ENCODE measurements at places on chromosomes 11 and 22.

GRCh38 chr11:27290261-27291050 lies 72.6 kb downstream of the CCDC34 start:
- no peak for DNase-seq

DNA sequence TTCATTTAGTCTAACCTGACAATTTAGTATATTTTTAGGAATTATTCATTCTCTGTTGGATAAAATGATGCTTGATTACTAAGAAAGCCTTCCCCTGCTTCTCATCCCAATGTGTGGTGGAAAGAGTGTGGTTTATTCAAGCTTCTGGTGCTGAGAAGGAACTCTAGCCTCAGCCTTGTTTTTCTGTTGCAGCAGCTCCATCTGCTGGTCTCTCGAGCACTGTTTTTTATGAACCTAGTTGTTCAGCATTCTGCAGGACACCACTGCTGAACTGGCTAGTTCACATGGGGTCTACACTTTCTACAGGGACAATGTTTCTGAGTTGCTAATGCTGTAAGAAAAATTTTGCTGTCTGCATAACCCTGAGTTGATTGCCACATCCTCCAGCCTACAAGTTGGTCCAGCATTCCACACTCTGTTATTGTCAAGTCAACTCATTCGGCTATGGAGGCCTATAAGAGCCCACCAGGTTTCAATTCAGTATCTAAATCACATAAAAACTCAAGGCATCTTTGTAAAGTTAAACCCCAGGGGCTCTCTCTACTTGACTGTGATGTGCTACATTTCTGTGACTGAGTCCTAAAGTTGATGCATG lies 14.3 kb downstream of the OR2AG2 start:
- DNase-seq, result peak; percentile 63

GRCh38 chr11:13259374-13259773 lies 18.2 kb upstream of the BMAL1 start:
- no peak for DNase-seq

GRCh38 chr22:29002603-29003002 lies 59.0 kb downstream of the C22orf31 start:
- no peak for DNase-seq

DNA sequence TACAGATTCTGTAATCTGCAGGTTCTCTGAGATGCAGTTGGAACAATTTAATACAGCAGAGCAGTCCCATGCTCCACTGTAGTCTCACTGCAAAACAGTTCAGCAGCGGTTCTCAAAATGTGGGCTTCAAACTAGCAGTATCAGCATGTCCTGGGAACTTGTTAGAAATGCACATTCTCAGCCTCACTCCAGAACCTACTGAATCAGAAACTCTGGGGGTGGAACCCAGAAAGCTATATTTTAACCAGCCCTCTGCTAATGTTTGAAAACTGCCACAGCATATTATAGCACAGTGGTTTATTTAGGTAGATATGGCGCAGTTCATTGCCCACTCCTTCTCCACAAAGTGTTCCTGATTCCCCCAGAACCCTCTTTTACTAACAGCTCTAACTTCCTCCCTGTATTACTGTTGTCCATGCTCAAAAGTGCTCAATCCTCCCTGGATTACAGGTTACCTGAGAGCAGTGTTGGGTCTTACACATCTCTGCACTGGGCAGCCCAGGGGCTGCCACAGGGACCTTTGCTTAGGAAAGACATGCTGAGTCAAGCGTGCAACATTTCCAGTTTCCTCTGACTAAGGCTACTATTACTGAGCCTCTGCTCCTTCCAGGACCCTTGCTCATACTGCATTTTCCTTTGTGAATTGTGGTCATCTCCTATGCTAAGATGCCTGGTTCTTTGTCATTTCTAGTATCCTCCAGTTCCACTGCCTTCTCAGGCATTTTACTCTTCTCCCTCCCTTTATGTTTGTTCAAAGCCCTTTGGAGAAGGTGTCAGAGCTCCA lies 7.7 kb upstream of the DGAT2 start:
- no peak for DNase-seq

- no peak for DNase-seq
Observed at GRCh38 chr11:128714123-128714522, 20.3 kb downstream of the FLI1 start.

DNA sequence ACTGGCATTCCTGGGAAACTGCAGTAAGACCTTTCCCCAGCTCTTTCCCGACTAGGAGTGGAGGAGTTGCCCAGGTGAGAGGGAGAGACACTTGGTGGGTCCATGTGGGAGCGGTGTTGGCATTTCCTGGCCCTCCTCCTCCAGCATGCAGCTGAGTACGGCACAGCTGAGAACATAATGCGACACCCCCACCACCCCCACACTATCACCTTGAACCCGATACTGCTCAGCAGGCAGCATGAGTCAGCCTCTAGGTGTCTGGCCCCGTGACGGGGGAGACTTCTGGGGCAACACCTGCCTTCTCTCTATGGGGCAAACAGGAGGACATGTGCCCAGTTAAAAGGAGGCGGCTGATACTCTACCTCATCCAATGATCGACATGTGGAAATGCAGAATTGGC lies 64.4 kb downstream of the PKNOX2 start:
- no peak for DNase-seq

DNA sequence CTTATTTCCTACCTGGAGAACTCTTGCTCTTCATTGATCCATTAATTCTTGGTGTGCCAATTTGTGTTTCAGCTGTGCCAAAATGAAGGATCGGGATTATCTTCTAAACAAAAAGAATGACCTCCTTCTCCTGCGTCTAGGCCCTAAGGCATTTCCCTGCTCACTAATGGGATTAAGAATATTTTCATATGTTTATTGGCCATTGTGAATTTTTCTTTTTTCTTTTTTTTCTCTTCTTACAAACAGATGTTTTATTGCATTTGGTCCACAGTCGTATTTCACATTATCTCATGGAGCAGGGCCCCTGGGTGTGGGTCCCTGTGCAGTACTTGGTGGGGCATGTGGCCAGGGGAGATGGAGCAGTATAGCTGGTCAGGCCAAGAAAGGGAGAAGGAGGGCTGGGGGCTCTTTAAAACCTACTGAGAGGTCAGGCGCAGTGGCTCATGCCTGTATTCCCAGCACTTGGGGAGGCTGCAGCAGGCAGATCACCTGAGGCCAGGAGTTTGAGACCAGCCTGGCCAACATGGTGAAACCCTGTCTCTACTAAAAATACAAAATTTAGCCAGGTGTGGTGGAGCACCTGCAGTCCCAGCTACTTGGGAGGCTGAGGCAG lies 35.3 kb upstream of the HORMAD2 start:
- no peak for DNase-seq

- DNase-seq, result no peak
Observed at GRCh38 chr11:57315491-57315890, 9.3 kb downstream of the TNKS1BP1 start.

GRCh38 chr11:45021692-45022141 lies 71.0 kb upstream of the TP53I11 start:
- no peak for DNase-seq

DNA sequence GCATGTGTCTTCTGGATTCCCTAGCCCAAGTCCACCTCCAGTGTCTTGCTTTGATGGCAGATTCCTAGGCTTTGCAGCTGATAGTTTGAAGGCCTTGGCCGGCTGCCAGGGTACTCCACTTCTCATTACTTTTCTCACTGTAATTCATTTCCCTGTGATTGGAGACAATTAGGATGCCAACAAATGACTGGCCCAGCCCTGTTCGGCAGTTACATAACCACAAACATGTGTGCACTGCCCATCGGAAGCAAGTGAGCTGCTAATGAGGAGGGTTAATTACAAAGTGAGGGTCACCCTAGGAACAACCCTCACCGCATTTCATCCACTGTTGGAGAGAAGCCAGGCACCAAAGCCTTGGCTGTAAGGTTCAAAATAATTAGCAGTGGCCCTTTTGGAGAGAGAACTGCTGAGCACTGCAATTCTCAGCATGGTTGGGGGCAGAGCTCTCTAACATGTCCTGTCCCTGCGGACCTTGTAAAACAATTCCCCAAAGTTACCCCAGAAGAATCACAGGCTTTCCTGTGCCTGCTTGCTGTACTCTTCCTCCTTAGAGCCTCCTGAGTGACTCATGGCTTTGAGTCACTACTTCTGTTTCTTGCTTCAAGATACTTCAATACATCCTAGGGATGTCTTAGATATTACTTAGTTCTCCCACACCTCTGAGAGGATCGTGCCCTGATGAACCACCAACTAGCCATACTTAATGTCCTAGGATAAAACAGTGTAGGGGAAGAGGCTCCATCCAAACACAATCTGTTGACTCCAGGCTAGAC lies 109.7 kb upstream of the GALNT18 start:
- no peak for DNase-seq

DNA sequence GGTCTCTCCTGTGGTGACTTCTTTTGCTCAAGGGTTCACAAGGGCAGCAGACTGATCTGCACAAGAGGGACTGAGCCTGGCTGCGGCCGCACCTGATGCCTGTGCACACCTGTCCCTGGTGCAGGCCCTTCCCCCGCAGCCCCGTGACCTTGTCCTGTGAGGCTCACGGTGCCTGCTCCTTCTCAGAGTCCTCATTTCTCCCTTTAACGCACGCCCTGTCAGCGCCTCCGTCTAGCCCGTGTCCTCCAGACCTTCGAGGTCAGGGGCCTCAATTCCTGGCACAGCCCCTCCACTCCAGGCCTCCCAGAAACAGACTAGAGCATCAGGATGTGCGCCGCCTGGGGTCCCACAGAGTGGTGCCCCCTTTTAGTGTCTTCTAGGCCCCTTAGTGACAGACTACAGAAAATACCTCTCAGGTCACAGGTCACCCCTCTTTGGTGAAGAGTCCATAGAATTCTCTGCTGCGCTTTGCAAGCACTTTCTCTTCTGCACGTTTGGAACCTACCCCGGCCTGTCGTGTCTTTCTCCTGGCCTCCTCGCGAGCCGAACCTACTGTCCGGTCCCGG lies 1.0 kb upstream of the DRD4 start:
- DNase-seq, result no peak

- DNase-seq, result no peak
Observed at GRCh38 chr11:3020011-3020410, 27.9 kb upstream of the NAP1L4 start.

DNA sequence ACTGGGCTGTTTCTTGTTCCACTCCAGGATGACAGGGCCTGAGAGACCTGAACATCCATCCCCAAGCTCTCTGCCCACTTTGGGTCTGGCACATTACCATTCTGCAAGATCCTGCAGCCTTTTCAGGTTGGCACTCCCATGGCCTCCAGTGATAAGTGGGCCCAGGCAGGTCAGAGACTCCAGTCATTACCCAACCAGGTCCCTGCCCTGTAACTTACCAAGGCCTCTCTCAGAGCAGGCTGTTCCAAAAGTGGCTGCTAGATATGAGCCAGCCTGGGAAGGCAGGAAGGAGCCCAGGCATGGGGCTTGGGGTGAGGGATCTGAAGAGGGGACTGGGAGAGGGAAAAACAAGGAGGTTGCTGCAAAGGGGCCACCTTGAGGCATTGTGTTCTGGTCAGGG lies 35.9 kb downstream of the KCNQ1OT1 start:
- DNase-seq, result no peak

GRCh38 chr22:48301421-48301820 lies 1526.3 kb downstream of the BRD1 start:
- no peak for DNase-seq

- no peak for DNase-seq
Observed at GRCh38 chr11:118679483-118679882, at the start of gene TREH. Gene TREH (minus strand): TSS chr11:118679650. CDS start chr11:118679627, 23 bp downstream.

- no peak for DNase-seq
Observed at GRCh38 chr11:3153291-3153861, 11.7 kb downstream of the OSBPL5 start.

DNA sequence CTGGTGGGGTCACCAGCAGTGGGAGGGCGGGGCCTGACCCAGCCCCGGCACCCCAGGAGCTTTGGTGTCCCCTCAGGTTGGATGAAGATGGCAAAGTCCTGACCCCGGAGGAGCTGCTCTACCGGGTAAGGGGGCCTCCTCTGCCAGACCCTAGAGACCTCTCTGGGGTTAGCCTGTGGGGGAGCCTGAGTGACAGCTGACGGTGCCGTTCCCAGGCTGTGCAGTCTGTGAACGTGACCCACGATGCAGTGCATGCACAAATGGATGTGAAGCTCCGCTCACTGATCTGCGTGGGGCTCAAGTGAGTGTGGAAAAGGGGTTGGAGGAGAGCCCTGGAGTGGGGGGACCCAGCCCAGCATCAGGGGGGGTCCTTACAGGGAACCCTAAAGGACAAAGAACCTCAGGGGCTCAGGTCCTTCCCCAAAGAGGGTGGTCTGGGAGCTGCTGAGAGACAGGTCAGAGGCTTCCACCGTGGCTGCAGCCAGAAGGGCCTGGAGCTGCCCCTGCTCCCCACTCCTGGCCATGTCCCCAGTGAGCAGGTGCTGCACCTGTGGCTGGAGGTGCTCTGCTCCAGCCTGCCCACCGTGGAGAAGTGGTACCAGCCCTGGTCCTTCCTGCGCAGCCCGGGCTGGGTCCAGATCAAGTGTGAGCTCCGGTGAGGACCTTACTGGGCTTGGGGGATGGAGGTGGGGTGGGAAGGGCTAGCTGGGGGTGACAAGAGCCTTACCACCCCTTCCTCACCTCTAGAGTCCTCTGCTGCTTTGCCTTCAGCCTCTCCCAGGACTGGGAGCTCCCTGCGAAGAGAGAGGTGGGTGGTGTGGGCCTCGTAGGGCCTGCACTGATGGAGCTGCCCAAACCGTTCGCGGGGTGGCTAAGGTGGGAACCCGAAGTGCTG lies 38.6 kb downstream of the SGSM3 start:
- DNase-seq, result no peak

- no peak for DNase-seq
Observed at GRCh38 chr11:105144887-105145286, 5.3 kb upstream of the CARD18 start.

DNA sequence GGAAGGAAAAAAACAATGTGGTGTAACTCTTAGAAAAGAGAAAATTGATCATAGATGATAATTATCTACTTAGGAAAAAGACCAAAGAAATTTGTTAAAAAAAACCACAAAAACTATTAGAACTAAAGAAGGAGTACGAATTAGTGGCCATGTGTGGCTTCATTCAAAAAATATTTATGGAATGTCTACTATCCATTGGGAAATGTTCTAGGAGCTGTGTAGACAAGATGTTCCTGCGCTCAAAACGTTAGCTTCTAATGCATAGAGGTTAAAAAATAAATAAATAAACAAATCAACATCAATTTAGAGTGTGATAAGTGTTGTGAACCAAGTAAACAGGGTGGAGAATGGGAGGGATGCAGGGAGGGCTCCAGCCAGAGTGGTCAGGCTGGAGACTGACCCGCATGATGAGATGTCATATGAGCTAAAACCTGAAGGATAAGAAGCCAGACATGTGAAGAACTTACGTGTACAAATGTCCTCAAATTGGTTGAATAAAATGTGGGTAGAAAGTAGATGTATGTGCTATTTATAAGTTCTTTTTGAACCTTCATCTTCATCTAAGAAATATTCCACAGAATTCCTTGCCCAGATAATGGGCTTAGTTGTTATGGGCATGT lies 4.3 kb upstream of the EXPH5 start:
- DNase-seq, result no peak

- DNase-seq, result no peak
Observed at GRCh38 chr11:85423316-85423715, 203.8 kb downstream of the DLG2 start.

- peak; percentile 25 for DNase-seq
Observed at GRCh38 chr11:19723572-19724342, 11.1 kb downstream of the NAV2 start.

DNA sequence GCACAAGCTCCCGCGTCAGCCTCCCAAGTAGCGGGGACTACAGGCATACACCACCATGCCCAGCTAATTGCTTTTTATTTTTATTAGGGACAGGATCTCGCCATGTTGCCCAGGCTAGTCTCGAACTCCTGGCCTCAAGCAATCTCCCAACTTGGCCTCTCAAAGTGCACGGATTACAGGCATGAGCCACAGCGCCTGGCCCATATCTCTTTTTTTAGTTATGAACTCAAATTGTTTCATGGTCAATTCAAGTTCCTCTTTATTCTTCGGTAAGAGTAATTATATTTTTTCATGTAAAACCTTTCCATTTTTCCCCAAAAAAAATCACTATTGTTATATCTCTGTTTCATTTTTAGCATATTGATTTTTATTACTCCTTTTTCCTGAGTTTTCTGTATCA lies 25.5 kb downstream of the FCHSD2 start:
- no peak for DNase-seq
